ENCODE measurements at places on chromosomes 3 and 15.

- no peak for DNase-seq
Measured at GRCh38 chr3:111326144-111326995, 215.6 kb upstream of the CD96 start.

GRCh38 chr3:184531626-184532280 lies 29.8 kb upstream of the EPHB3 start:
- DNase-seq, result no peak

DNA sequence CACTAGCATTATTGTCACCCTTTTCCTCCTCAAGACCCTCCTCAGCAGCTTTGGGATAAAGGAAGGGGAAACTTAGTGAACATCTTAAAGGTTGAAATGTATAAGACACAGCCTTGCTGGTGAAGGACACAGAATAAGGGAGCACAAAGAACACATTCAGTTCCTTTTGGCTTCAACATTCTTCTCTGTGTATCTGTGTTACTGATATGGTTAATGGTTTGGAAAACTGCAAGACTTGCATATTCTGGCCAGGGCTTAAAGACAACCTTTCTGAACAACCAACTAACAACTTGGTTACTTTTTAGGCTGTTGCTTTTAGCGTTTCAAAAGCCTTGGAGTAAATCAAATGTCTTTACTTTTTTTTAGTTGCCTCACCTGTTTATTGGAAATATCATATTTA lies 680.5 kb downstream of the MECOM start:
- DNase-seq, result no peak

DNA sequence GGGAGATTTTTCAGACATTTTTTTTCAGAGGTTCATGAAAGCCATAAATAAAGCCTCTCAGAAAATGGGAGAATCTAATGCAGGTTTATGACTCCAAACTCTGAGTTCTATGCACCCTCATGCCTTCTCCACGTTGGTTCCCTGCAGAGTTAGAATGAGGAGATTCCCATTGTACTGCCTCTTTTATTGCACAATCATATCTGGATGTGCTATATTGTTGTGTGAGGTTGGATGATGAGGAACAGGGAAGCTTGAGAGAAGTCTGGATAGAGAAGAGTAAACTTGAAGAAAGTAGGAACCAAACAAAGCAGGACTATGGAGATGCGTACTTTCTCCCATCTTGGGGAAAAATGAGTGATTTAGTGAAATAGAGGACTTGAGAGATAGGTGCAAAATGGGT lies 178.8 kb downstream of the PDCD6IP start:
- DNase-seq, result no peak

DNA sequence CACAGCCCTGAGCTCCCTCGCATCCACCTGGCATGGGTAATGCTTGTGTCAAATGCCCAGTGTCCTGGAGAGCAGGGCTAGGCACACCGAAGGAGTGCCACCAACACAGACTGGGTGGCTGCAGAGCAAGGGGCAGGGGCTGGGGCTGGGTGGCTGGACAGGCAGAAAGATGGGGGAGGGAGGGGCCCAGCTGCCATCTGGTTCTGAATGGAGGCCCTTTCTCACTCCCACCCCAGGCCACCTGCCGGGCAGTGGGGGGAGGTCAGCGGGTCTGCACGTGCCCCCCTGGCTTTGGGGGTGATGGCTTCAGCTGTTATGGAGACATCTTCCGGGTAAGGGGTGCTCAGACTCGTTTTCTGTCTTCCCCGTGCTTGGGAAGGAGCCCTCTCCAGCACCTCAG lies 17.0 kb downstream of the STAB1 start:
- no peak for DNase-seq

- no peak for DNase-seq
Measured at GRCh38 chr15:100902436-100903167, 16.6 kb upstream of the LRRK1 start.

DNA sequence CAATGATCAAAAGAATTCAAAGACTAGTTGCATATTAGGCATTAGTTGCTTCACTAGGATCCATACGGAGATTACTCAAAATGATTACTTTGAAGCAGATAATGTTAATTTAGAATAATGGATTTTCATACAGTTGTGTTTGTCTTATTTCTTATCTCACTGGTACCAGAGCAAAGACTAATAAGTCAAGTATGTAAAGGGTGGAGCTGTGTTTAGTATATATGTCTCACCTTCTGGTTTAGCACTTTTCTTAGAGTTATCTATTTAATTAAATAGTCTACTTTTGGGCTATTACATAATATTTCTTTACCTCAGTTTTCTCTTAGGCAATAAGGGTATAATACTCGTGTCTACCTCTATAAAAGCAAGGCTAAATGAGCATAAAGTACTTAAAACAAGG lies 18.8 kb downstream of the TMEM207 start:
- DNase-seq, result no peak

- DNase-seq, result no peak
Measured at GRCh38 chr3:150309557-150309956, 98.5 kb upstream of the TSC22D2 start.

GRCh38 chr15:84840741-84841429 lies 23.7 kb downstream of the ALPK3 start:
- no peak for DNase-seq

- no peak for DNase-seq
Measured at GRCh38 chr3:119507404-119507803, 9.1 kb downstream of the TIMMDC1 start.

- no peak for DNase-seq
Measured at GRCh38 chr3:78907367-78907766, 860.4 kb downstream of the ROBO1 start.

GRCh38 chr3:156788846-156789245 lies 37.3 kb upstream of the LEKR1 start:
- no peak for DNase-seq

DNA sequence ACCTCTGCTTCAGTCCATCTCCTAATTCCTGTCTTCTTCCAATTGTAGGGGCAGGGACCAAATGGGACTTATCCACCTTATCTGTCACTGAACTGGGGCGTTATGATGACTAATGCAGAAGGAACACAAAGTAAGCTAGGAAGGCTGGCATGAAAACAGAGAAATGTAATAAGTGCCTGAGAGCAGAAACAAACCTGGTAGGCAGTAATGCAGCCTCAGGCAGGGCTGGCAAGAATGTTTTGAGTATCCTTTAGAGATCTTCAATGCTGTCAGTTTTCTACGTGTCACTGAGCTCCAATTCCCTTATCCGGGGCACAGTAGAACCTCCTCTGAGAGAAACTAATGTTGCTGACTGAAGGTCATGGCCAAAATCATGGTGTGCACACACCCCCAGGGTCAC lies 246.2 kb upstream of the TBL1XR1 start:
- no peak for DNase-seq

- no peak for DNase-seq
Measured at GRCh38 chr3:113245761-113246161, 34.4 kb downstream of the BOC start.

DNA sequence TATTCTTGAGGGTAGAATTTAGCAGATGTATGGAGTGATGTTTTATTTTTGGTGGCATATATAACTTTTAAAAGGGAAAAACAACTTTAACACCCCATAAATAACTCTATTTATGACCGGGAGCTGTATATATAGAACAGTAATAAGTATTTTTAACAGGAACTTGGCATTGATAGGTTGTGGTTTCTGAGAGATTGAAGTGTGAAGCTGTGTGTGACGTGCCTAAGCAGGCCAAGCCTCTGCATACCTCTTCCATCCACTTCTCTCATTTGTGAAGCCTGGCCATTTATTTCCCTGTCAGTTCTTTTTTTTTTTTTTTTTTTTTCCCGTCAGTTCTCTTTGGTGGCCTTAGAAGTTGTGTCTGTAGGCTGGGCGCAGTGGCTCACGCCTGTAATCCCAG lies 23.0 kb downstream of the RBM5 start:
- no peak for DNase-seq

DNA sequence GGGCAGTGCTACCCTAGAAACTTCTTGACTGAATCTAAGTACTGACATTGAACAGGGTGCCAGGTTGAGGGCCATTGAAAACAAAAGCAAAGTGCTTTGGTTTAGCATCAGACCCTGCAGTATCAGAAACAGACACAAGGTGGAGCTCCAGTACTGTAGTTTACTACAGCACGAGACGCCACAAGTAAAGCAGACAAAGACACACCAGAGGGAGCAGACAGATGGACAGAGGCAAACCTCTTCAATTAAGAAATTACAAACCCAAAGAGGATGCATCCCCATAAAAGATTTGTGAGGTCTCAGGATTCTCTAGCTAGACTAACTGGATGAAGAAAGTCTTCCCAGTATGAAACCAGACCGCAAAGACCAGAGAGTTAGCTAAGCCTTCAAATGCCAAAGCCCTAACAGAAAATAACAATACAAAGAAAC lies 16.6 kb downstream of the TOP2B start:
- DNase-seq, result peak; percentile 77

- DNase-seq, result no peak
Measured at GRCh38 chr3:29322586-29322985, 41.7 kb downstream of the RBMS3 start.

- DNase-seq, result no peak
Measured at GRCh38 chr3:170808041-170808440, 62.0 kb downstream of the RPL22L1 start.

DNA sequence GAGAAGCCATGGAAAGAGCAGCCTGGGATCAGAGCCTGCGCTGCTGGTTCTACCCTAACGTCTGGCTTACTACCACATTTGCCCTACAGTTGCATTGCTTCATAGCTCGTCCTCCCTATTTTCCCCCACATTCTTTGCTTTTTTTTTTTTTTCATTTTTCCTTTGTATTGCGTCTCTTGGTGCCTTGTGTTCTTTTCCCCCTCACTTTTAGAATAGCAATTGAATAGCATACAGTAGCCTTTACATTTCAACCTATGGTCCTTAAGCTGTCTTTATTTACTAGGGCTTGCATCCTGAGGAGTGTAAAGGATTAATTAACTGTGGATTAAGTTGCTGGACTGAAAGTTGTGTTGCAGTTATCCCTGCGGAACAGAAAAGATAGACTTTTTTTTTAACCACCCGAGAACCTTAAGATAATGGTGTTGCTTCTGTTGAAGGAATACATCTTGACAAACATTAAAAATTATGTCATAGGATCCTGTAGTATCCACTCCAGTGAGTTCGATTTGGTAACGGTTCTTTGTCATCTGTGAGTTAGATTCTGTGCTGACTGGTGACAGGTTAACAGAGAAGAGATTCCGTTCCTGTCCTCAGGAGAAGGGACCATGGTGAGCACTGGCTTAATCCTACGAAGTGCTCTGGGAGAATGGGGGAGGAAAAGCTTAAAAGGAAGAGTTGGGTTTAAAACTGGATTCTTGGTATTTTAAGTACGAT lies 417.4 kb upstream of the NAALADL2 start:
- no peak for DNase-seq

GRCh38 chr3:167066977-167067786 lies 312.9 kb downstream of the ZBBX start:
- no peak for DNase-seq

DNA sequence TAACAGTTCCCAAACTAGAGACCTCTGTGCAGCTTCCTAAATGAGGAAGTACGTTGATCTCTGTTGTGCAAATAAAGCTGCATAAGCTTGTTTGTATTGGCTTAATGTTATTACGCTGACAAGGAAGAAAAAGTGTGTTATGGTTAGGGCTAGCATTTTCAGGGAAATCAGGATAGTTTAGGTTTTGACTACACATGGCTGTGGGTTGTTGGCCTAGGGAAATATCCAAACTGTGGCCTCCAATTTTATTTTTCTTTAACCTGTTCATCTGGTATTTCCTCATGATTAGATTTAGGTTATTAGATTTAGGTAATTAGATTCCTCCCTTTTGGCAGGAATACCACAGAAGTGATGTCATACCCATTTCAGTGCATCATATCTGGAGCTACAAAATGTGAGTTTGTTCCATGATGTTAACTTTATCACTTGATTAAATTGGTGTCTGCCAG lies 8.7 kb upstream of the MCCC1 start:
- DNase-seq, result no peak

- no peak for DNase-seq
Measured at GRCh38 chr3:75254685-75255084, 409.4 kb upstream of the FRG2C start.

GRCh38 chr3:102069211-102069662 lies 219.9 kb downstream of the NFKBIZ start:
- no peak for DNase-seq

- DNase-seq, result peak; percentile 14
Measured at GRCh38 chr15:99105514-99106341, 848 bp downstream of the SYNM start.

DNA sequence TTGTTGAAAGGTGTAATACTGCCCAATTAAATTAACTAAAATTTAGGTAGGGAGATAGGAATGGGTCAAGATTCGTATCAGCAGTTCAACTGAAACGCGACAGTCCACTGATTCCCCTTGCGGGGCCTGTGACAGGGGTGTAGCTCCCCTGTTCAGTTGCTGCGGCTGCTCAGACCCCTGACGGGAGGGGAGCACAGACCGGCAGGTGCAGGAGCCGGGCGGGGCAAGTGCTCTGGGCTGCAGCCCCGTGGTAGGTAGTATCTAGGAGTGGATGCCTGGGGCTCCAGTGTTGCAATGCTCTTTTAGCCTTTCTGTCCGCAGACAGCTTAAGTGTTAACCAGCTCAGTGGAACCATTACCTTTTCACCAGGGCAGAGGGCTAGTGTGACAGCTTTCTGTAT lies 164.9 kb downstream of the ROBO2 start:
- DNase-seq, result no peak

- no peak for DNase-seq
Measured at GRCh38 chr3:84738086-84738485, 220.7 kb upstream of the CADM2 start.

DNA sequence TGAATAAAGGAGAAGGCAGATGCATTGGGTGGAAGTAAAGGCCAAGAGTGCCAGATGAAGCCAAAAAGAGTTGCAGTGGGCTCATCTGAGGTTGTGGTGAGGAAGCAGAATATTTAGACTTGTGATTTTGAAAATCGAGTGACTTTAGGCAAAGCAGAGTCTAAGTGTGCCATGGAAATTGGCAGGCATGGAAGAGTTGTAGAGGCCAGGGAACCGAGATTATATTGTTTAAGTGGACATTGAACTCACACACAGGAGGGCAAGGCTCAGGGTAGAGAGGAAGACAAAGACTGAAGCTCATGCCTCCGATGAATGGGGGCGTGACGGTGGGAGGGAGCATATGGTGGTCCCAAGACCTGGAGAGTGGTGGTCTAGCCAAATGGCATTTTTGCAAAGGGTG lies 347.5 kb downstream of the EPHB1 start:
- DNase-seq, result no peak

DNA sequence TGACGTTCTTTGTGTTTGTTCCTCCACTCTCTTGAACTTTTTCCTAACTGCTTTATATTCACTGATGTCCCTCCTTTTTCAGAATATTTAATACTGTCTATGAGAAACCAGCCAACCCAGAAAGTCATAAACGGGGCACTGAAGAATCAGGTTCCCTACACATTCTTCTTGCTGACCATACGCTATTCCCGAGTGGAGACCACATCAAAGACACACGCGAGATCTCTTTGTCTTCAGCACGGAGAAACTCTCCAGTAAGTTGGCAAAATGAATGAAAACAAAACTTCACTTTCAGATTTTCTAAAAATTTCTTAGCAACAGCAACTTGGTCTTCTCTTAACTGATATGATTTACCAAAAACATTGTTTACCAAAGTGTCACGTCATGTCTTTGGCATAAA lies 22.6 kb downstream of the FAM174B start:
- no peak for DNase-seq

- DNase-seq, result no peak
Measured at GRCh38 chr15:56838085-56838484, 80.4 kb upstream of the TCF12 start.

GRCh38 chr3:57977818-57978235 lies 30.4 kb upstream of the FLNB start:
- no peak for DNase-seq

GRCh38 chr15:76334438-76335306 lies 1.9 kb upstream of the ISL2 start:
- no peak for DNase-seq

- no peak for DNase-seq
Measured at GRCh38 chr3:16297997-16298885, 33.2 kb downstream of the OXNAD1 start.

- no peak for DNase-seq
Measured at GRCh38 chr3:140821493-140821892, 120.1 kb upstream of the SLC25A36 start.

All from activated naive CD4-positive, alpha-beta T cell treated with Interleukin-2 at 50 U/mL for 16 hours (primary cell).